Right forelimb (tissue), 1 donor: ENCODE measurements at places on chromosomes 4 and X.
A peak's percentile ranks its signal among the peaks of the same experiment; 100 is the strongest.

DNA sequence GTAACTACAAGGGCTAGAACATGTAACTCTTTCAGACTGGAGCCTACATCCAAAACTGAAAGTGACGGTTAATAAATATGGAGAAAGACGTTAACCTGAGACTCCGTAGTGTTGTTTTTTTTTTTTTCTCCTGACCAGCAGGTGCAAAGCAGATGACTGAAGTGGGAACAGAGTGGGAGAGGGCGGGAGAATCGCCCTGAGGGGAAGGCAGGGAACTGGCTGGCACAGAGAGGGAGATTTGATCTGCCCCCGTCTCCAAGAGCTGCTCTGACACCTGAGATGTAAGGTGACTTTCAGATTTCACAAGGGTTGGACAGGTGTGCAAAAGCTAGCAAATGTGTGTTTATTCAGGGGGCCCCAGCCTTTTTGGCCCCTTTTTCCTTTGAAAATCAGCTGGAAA, 180.2 kb downstream of the PALLD start:
- DNase-seq = no peak

DNA sequence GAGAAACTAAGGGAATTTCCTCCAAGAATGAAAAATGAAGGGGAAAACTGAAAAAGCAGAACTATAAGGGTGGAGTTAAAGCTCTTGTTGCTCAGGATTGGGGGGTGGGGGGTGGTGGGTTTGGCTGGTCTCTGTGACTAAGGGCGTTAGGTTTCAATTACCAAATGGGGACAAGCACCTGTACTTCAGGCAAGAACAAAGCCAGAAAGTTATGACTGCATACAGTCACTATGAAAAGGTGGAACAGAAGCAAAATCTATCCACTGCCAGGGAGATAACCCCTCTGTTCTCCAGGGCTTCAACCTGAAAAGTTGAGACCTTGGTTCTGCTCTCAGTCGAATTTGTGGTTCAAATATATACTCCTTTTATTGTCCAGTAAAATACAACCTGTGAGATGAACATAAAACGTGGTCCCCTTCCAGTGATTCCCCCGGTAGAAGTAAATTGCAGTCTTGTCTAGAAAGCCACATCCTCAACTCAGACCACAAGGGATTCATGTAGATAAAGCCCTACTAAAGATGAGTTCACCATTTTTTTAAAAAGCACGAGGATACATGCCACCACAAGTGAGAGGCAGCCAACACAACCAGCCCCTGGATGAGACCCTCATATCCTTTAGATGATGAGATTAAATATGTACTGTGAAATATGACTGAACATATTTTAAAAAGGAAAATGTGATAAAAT, 257.1 kb upstream of the RPS6KA3 start:
- no peak for DNase-seq

- no peak for DNase-seq
Observed at GRCh38 chr4:10303291-10303690, 153.9 kb downstream of the ZNF518B start.

- peak; percentile 49 for DNase-seq
Observed at GRCh38 chr4:174521800-174522182, 497 bp downstream of the HPGD start.

DNA sequence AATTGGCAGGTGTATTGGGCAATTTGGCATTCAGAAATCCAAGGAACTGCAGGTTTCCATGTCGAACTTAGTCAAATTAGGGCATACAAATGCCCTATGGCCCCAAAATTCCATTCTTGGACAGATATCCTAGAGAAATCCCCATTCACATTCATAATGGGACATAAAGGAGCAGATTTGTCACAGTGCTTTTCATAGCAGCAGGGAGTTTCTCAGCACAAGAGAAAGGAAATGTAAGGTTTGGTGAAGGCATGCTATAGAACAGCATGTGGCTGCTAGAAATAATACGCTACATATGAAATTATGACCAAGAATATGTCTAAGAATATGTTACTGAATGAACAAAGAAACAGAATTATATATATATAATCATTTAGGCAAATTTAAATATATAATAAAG, 437.5 kb upstream of the BOD1L1 start:
- DNase-seq = no peak

GRCh38 chr4:12286351-12286750, 857.7 kb upstream of the HS3ST1 start:
- no peak for DNase-seq

- no peak for DNase-seq
Observed at GRCh38 chrX:140507982-140508305, 3.1 kb upstream of the SOX3 start.
